Activated CD4-positive, alpha-beta T cell treated with anti-CD3 and anti-CD28 coated beads, Interleukin-2, Interleukin-4, amounts not matched to agents 100 ng/mL and 50 ng/mL, durations not matched to agents 16 hours and 8 hours (primary cell): ENCODE measurements at places on chromosomes 11 and 22.
A peak's percentile ranks its signal among the peaks of the same experiment; 100 is the strongest.

DNA sequence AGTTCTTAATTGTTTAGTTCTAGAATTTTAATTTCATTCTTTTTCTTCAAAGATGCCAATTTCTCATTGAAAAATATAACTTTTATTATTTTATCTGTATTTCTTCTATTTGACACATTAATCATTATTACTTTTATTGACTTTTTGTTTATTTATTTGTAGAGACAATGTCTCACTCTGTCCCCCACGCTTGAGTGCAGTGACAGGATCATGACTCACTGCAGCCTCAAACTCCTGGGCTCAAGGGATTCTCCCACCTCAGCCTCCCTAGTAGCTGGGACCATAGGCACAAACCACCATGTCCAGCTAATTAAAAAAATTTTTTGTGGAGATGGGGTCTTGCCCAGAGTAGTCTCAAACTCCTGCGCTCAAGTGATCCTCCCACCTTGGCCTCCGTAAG, 30.3 kb upstream of the FBLN1 start:
- DNase-seq, result no peak

DNA sequence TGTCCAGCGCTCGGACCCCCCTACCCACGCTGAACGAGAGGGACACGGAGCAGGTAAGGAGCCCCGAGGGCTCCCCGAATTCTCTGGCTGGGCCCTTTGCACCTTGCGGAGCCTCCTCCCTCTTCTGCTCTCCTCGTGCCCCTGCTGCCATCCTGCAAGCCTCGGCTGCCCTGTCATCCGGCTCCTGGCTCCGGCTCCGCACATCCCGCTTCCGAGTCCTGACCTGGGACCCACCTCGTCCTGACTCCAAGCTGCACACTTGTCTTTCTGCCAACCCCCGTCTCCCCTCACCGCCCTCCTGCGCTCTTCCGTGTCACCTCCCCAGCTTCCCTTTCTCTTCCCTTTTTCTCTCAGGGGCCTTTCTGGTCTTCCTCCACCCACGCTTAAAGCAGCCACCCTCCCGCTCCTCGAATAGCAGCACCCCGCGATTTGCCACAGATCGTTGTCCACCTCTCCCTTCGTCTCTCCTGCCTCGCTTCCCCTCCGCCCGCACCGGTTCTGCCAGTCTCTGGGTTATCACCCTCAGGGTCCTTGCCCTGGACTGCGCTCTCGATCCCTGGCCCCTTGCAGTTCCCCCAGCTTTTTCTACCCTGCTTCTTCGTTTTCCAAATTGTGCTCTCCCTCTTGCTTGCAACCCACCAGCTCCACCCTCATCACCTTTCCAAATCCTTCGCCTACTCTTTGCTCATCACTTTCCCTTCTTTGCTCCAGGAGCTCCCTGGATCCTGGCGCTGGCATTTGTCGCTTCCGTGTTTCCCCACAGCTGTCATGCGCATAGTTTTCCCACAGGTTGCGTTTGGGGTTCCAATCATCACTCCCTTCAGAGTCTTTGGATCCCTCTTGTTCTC, 822 bp downstream of the MARK2 start:
- peak; percentile 25 for DNase-seq

DNA sequence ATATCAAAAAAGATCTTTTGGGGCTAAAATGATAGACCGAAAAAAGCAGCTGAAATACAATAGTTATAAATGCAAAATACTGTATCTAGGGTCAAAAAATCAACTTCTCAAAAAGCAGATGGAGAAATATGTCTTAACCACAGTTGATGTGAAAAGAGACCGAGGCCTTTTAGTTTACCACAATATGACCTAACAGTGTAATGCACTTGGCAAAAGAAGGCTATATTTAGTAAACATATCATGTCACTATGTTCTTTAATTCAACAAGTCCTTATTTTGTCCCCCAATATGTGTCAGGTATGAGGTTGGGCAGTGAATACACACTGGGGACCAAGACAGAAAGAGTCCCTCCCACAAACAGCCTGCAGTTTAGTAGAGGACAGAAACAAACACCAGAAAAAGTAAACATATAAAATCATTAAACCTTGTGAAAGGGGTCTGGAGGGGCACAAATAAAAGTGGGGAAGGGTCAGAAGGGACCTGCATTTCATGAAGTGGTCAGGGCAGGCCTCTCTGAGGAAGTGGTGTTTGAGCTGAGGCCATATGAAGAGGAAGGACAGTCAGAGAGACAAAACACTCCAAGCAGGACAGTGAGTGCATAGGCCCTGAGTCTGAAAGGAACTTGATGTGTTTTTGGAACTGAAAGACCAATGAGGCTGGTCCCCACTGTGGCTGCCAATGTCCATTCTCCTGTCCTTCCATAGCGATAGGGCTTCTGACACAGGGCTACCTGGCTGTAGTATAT, 53.4 kb downstream of the LIF start:
- no peak for DNase-seq

GRCh38 chr22:30247974-30248373, 1.4 kb upstream of the LIF start:
- no peak for DNase-seq

- no peak for DNase-seq
These were observed 48.5 kb downstream of the PPP6R3 start for GRCh38 chr11:68509066-68509465.

- no peak for DNase-seq
These were observed 8.7 kb upstream of the DAGLA start for GRCh38 chr11:61671527-61671926.

DNA sequence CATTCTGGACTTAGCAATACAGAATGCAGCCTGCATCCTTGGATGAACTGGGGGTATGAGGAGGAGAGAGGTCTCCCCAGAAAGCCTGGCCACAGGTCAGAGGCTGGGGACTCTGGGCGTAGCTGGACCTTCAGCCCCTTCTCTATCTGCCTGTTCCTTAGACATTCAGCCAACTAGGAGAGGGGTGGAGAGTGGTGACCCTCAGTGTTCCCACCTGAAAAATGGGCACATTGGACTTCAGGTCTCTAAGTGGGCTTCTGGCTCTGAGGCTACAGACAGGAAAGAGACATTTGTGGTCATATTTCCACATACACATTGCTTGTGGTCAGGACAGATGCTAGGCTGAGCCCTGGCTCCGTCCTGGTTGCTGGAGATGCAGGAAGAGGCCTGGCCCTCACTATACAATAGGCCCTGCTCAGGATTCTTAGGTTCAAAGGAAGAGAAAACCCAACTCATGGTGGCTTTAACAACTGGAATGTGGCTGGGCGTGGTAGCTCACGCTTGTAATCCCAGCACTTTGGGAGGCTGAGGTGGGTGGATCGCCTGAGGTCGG, 30.1 kb upstream of the CBX7 start:
- DNase-seq, result no peak

- DNase-seq, result no peak
These were observed 383.8 kb downstream of the AASDHPPT start for GRCh38 chr11:106461148-106461691.

GRCh38 chr11:2932850-2933251, 3.6 kb upstream of the PHLDA2 start:
- DNase-seq, result no peak

GRCh38 chr11:9760193-9760575, 96.3 kb downstream of the SWAP70 start:
- no peak for DNase-seq

DNA sequence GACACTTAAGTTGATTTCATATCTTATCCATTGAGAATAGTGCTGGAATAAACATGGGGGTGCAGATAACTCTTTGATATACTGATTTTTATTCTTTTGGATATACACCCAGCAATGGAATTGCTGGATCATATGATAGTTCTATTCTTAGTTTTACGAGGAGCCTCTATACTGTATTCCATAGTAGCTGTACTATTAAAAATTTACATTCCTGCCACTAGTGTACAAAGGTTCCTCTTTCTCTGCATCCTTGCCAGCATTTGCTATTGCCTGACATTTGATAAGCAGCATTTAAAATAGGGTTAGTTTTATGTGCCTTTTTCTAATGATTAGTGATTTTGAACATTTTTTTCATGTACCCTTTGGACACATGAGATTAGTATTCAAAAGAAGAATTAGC, 554.2 kb downstream of the JRKL start:
- no peak for DNase-seq

DNA sequence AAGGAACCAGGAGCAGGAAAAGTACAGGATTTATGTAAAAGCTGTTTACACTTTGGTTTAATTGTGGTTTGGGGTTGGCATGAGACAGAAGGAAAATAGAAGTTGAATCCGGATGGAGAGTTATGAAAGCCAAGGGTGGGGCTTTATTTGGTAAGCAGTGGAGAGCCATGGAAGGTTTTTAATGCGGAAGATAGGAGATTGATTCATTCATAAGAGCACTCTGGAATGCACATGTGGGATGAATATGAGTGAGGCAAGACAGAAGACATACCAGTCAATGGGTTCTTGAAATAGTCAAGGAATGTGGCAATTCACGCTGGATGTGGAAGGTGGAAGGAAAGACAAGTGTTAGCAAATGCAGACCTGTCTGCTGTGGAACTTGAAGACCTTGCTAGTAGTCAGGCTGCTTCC, 9.3 kb upstream of the GLB1L3 start:
- no peak for DNase-seq

GRCh38 chr11:36350137-36350513, 54.0 kb downstream of the PRR5L start:
- DNase-seq, result no peak

DNA sequence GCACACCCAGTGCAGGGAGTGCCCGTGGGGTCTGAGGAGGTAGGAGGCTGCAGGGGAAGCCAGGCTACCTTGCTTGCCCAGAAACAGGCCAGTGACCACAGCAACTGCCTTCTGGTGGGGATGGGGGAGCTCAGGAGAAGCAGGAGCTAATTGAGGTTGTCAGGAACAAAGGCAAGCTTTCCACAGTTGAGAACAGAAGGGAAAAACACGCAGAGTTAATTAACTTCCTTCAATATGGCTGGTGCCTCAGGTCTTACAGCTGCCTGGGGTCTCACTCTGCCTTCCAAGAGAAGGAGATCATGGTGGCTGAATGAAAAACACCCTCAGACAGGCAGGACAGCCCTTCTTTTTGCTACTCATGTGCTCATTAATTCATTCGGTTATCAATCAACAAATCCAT, 127.9 kb upstream of the SYT13 start:
- no peak for DNase-seq

GRCh38 chr11:78070621-78071020, 7.0 kb downstream of the THRSP start:
- DNase-seq, result no peak

DNA sequence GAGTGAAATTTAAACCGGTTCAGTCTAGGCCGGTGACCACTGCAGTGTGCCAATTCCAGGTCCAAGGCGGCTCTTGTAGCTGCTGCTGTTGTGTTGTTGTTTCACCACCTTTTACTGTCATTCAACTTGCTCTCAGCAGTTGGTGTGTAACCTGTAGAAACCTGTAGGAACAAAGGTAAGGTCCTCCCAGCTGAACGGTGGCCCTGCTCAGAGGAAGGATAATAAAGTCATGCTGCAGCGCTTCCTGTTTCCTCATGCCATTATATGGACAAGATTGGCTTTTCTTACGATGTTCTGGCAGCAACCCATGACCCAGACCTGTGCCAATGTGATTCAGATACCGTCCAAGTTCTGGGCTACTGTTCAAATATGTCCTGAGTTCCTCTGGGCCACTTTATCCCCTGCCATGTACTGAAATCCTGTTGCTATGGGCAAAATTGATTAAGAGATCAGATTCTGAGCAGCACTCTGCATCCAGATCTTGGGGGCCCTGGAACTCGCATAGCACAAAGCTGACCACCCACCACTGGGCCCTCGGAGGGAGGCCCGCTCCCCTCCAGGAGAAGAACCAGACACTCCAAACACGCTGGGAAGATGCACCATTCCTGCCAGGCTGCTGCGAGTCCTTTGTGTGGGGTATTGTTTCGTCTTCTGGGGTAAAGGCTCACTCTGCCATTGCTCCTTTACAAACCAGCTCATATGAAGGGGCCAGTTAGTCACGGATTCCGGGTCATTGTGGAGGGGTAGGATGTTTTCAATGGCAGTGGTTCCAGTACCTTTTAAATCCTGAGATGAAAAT, 13.2 kb downstream of the FAM181B start:
- no peak for DNase-seq

DNA sequence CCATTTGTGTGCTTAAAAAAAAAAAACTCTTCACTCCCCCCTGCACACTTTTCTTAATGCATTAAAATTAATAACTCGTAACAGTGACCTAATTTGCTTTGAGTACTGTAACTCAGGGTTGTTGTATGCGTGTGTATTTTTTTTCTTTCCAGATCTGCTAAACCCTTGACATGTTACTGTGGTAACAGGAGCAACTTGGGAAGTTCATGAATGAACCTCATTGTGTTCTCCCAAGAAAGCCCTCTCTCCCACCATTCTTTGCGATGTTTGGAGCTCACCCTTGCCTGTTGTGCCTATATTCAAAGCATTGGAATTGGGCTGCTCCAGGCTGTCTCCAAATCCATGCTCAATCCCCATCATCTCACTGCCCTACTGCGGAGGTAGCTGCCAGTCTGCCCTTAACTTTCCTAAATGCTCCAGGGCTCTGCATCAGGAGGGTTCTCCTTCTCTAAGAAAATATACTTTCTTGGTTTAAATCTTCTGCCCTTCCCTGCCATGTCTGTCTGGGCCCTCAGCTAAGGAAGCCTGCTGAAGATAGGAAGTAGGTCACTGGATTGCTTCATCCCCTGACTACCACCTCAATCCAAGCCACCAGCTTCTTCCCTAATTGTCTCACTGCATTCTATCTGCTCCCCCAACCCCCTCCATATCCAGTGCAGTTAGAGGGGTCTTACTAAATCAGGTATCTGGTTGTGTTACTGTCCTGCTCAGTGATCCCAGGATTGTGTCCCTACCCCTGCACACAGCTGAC, 70.3 kb downstream of the KIRREL3 start:
- no peak for DNase-seq

GRCh38 chr11:18705651-18706281, 7.2 kb downstream of the TMEM86A start:
- DNase-seq, result no peak

DNA sequence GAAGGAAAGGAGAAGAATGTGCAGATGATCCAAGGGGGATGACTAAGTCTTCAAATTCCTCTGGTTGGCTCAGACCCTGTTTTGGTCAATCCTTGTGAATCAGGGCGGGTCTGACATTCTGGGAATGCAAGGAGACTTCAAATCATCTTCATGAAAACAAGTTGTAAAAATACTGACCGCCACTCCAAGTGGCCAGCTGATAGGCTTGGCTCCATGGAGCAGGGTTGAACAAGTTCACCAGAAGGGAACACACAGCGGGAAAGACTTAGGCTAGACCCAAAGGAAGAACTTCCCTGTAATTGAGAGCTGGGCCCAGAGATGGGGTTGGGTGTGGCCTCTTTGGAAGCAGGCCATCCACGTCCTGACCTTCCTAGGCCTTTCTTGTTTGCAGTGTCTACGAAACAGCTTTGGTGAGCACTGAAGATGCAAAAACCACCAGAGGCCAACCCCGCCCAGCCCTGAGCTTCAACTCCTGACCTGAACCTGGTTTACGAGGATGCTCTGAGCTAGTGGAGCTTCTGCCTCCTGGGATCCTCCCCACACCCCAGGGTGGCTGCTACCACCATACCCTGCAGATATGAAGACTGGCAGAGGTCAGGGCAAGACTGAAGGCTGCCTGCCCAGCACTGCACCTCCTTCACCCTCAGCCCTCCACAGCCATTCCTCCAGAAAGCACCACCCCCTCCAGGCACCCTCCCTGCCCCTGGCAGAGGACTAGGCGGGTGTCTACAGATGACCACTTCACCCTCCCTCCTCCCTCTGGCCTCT, 26.1 kb downstream of the GDPD5 start:
- DNase-seq, result no peak
